ENCODE measurements at places on chromosomes 3 and 15.
A peak's percentile ranks its signal among the peaks of the same experiment; 100 is the strongest.

GRCh38 chr15:84625123-84625522, 24.3 kb downstream of the ZSCAN2 start:
- no peak for DNase-seq

DNA sequence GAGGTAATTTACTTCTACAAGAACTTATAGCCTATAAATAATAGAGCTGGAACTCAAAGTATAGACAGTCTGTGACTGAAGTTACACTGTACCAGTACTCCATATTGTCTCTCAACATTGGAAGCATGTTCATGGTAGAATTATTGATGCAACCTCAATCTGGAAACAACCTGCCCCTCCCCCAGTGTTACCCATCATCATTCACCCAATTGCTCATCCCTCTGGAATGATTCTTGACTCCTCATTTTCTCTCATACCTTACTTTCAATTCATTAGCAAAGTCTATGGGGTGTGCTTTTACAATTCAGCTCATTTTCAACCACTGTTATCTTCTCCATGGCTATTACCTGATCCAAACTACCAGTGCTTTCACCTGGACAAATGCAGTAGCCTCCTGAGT, 151.7 kb downstream of the CPNE4 start:
- DNase-seq: no peak

- DNase-seq: no peak
Measured at GRCh38 chr15:93980261-93980911, 251.0 kb upstream of the MCTP2 start.

DNA sequence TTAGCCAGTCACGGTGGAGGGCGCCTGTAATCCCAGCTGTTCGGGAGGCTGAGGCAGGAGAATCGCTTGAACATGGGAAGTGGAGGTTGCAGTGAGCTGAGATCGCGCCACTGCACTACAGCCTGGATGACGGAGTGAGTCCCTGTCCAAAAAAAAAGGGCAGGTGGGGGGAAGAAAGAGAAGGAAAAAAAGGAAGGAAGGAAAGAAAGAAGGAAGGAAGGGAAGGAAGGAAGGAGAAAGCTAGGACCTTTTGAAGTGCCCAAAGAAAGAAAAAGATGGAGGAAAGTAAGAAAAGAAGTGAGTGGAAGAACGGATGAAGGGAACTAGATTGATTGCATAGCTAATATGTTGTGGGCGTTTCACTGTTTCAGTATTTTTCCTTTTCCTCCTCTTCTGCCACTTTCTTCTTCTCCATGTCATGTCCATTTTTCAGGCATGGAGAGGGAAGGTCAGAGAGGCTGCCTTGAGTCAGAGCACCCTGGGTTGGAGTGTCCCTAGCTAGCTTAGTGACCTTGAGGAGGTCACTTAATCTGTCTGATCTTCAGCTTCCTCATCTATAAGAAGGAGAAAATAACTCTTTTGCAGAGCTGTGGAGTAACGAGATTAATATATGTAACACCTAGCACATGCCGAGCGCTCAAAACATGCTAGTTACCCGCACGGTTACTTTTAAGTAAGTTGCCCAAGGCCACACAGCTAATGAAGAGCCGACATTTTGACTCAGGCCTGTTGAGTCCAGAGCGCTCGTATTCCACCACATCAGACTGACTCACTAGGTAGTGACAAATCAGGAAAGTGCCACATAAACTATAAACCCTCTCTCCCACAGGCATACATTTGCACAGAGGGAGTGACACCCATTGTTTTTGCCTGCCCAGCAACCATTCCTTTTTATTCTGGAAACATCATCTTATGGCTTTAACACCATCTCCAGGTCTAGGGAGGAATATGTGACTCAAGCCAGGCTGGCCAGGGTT, 42.2 kb downstream of the BHLHE40 start:
- no peak for DNase-seq

- no peak for DNase-seq
Measured at GRCh38 chr3:191330530-191331048, 263 bp upstream of the UTS2B start.

GRCh38 chr15:75195122-75195765, 6.4 kb upstream of the C15orf39 start:
- DNase-seq: no peak

GRCh38 chr3:132283916-132284405, 33.2 kb upstream of the ACP3 start:
- DNase-seq: no peak

DNA sequence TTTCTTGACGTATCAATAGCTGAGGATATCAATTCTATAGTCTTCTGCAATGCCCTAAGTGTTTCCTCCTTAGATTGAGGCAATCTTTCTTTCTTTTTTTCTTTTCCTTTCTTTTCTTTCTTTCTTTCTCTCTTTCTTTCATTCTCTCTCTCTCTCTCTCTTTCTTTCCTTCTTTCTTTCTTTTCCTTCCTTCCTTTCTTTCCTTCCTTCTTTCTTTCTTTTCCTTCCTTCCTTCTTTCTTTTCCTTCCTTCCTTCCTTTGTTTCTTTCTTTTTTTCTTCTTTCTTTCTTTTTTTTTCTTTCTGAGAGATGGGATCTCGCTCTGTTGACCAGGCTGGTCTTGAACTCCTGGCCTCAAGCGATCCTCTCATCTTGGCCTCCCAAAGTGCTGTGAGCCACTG, 10.0 kb upstream of the DNAAF4 start:
- DNase-seq: no peak

GRCh38 chr3:135973841-135974240, 8.3 kb downstream of the PPP2R3A start:
- DNase-seq: no peak

GRCh38 chr3:159672728-159673688, 315.6 kb upstream of the IL12A start:
- DNase-seq: no peak

GRCh38 chr15:62404194-62404985, 239.3 kb upstream of the C2CD4B start:
- DNase-seq: no peak

DNA sequence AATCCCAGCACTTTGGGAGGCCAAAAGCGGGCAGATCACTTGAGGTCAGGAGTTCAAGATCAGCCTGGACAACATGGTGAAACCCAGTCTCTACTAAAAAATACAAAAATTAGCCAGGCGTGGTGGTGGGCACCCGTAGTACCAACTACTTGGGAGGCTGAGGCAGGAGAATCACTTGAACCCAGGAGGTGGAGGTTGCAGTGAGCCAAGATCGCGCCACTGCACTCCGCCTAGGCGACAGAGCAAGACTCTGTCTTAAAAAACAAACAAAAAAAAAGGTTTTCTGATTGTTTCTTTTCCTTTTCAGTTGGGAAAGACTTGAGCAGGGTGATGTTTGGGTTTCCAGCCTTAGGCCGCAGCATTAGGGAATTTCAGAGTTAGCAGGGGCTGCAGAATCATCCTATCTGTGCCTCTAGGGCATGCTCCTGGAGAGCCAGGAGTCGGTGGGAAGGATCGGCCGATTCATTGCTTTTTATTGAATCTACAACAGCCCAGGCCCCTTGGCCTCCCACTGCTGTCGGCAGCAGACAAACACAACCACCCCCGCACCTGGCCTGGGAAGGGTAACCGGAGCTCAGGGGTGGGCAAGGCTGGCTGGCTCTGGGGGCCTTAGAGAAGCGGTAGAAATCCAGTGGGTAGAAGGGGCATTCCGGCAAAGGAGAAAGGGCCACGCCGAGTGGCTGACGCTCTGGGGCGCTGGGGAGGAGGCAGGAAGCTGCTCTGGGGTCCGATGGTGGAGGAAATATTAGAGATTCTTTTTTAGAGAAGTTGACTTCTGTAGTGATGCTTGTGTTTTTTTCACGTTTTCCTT, 6.3 kb downstream of the CHAC1 start:
- DNase-seq: no peak

DNA sequence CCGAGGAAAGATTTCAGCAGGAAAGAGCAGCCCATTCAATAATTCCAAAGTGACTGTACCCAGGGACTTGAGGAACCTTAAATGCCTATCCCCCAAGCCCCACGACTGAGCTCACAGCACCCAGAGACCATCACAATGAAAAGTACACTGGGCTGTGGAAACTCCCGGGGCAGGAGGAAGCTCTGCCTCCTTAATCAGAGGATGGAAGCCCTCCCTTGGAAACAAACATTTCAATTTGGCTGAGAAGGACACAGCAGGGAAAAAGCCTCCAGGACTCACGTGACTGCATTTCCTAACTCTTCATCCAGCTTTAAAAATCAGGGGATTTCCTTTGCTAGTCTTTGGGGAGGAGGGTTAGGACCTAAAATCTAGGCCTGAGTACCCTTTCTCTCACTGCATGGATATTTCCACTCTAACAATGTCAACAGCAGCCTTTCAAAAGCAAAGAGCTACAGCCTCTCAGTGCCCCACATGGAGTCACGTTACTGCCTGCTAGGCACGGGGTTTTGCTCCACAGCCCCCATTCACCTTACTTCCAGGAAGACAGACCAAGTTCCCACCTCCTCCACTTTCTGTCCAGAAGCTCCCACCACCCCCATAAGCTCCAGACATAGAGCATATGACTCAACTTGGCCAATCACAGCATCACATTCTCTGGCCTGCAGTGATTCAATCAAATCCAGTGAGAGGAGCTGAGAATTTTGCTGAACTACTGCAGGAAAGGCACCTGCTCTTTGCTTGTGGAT, 68.9 kb upstream of the WNT5A start:
- no peak for DNase-seq

DNA sequence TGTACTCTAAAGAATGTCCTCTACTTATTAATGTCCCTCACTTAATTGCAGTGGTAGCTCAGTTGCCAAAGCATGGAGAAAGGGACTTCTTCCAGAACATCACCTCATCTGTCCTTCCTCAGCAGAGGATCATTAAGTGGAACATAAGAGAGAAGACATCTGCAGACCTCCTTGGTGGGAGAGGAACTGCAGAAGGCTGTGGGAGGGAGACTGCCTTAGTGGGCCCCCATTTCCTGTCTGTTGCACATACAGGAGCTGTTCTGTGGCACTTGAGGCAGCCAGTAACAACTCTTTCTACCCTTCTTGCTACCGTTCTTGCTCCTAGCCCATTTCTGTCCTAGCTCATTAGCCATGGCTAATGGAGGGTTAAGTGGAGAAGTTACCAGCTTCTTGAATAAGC, 33.6 kb downstream of the HPS3 start:
- no peak for DNase-seq

DNA sequence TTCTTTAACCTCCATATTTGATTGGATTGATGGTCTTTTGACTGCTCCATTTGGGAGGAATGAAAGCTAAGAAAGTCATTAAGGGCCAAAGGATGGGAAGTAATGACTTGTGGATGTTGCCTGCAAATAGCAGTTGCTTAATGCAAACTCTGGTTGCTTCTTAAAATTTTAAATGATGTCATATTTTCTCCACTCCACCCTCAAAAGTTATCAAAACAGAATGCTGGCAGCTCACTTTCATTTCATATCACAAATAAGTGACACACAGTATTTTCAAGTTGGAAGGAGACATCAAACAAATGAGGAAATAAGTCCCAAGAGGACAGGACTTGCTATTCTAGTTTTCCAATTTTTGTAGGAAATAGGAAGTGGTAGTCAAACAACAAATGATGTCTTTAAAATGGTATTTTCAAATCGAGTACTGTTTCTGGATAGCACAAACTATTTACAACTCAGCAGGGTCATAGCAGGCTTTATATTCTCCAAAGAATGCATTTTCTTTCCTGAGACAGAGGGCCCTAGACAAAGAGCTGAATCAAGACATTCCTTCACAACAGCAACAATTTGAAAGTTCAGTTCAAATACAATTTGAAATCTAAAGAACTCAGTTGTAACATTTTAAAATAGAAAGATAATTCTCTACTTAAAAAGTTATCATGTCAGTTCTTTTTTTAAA, 165.1 kb upstream of the UBE2E1 start:
- no peak for DNase-seq

DNA sequence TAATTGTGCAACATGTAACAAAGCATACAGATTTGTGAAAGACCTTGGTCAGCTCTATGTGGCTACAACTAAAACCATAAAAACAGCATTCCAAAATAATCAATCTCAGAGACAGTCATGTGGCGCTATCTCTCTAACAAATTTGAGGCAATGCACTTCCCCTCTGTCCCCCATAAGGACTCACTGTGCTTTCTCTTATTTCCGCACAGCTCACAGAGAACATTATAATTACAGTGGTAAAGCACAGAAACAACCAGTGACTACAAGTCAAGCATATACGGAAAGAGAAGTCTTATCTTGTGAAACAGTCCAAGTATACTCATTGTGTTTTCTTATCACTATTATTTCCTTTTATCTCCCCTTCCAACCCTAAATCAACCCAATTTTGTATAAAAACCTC, 64.3 kb downstream of the RYK start:
- DNase-seq: no peak

DNA sequence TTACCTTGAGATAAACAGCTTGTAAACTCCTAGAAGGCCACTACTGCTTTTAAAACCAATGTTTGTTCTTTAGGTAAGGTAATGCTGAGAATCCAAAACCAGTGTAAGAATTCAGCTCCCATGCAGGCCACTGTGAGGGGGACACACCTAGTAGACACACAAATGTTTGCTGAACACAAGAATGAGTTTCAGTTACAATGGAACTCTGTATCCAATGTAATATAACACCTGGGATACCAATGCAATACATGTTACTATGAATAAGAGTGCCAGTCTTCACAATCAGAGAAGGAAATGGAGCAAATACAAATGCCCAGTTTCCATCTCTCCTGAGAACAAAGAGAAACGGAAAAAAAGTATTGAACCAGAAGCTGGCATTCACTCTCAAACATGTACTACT, 65.9 kb downstream of the IGF2BP2 start:
- no peak for DNase-seq

DNA sequence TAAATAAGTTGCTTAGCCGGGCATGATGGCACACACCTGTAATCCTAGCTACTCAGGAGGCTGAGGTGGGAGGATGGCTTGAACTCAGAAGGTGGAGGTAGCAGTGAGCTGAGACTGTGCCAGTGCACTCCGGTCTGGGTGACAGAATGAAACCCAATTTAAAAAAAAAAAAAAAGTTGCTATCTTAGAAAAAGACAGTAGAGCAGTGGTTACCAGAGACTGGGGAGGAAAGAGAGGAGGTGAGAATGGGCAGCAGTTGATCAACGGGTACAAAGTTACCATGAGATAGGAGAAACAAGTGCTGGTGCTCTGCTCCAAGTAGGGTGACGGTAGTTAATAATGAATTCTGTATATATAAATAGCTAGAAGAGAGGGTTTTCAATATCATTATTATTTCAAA, 821 bp upstream of the CCR2 start:
- no peak for DNase-seq

GRCh38 chr3:85516146-85516545, 557.4 kb downstream of the CADM2 start:
- no peak for DNase-seq

GRCh38 chr15:75104804-75105557, 81.6 kb downstream of the PPCDC start:
- no peak for DNase-seq

DNA sequence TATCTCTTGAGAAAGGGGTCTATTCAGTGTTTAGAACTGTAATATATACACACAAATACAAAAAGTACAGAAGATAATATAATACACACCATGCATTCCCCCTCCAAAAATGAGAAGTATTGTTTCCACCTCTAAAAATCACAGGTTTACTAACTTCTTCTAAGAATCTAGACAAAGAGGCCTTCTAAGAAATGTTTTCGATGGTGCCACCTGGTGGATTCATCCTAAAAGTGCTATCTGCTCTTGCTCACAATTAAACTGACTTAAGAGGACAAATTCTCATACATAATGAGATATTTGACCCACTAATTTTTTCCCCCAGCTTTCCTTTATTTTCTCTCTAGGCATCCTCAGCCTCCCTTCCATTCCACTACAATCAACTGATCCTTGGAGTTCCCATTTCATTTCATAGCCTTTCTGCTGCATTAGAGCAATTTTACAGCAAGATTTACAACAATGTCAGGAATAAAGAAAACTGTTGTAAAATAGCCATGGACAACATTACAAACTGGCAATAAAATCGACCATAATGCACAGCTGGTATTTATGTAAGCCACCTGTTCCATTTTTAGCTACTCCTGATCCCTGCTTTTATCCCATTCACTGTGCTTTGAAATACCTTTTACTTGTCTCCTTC, 124.6 kb downstream of the ARRDC4 start:
- DNase-seq: peak; percentile 6

Data from activated CD4-positive, alpha-beta T cell treated with anti-CD3 and anti-CD28 coated beads, Interleukin-2, amount 50 U/mL, for 1 hour (primary cell).